AG08395 (cell line): ENCODE measurements at places on chromosomes 7 and 10.

DNA sequence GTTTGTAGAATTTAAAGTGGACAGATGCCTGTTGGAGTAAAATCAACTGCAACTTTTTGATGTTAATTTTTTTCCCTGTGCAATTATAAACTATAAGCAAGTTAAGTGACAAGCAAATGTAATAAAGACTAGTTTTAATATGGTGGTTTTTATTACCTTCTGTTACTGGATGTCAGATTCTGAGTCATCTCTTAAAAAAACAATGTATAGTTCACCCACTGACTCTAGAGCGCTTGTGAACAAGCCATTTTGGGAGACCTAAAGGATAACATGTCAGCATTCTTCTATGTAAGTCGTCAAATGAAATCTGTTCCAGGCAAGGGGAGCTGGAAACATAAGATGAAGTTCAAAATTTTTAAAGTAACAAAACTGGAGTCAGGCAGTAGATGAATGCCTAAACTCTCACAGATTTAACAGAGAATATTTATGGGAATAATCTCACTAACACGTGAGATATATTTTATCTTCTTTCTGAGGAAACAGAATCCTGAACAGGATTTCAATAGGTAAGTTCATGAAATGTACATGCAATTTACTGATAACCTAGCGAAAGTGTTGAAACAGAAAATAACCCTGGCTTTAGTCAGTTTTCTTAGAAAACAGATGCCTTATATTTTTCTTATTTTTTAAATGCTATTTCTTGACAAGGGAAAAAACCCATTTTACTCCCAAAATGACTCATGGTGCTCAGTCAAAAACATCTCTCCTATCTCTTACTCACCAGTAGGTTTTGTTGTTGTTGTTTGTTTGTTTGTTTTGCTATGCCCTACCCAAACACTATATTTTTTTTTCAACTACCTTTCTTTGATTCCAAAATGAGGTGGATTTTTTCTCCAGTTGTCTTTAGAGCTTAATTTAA, 91.7 kb downstream of the SLC39A12 start:
- no peak for DNase-seq

GRCh38 chr7:88951826-88952225, 156.3 kb upstream of the TEX47 start:
- no peak for DNase-seq

- no peak for DNase-seq
These were observed 216.9 kb downstream of the CCDC3 start for GRCh38 chr10:12784646-12785045.

DNA sequence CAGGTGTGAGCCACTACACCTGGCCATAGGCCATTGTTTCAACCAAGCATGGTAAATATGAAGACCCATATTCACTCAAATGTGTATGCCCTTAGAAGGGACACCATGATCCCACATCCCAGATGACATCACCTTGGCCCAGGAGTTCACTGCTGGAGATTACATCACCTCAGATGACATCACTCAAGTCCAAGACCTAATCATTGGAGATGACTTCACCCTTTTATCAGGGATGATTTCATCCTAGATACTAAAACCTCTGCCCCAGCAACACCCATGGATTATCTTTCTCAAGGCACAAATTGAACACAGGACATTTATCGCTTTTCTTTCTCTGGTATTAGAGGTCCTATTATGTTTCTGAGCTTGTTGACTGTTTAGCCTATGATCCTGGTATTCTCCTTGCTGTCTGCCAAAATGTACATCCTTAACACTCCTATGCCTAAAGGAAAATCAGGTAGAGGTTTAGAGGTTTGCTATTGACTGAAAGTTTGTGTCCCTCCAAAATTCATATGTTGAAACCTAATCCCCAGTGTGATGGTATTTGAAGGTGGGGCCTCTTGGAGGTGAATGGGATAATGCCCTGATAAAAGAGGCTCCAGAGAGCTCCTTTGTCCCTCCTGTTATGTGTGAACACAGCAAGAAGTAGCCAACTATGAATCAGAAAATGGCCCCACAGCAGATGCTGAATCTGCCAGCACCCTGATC, 9.8 kb upstream of the CYP2C18 start:
- no peak for DNase-seq

GRCh38 chr10:108544500-108545120, 1378.7 kb downstream of the XPNPEP1 start:
- peak; percentile 25 for DNase-seq

GRCh38 chr7:7536396-7537019, 835 bp upstream of the COL28A1 start:
- no peak for DNase-seq

- DNase-seq = no peak
These were observed 214.3 kb downstream of the ELMO1 start for GRCh38 chr7:37234334-37234733.

GRCh38 chr7:51126813-51127617, 189.6 kb downstream of the COBL start:
- DNase-seq = no peak

DNA sequence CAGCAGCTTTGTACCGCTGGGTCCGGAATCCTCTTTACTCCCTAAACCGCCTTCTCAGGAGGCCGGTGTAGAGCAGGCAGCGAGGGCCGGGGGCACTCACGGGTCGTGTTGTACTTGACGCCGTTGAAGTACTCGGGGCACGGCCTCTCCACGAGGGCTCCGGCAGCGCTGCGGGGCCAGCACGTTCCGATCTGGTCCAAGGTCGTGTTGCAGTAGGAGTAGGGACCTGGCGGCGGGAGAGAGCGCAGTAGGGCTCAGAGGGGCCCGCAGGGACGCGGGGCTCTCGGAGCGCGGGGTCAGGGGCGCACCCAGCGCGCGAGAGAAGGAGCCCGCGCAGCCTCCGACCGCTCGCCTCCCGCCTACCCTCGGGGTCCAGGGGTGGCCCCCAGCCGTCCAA, 443 bp downstream of the CRHR2 start:
- DNase-seq = no peak

GRCh38 chr10:70779088-70779487, 6.1 kb downstream of the TBATA start:
- no peak for DNase-seq

GRCh38 chr7:30596014-30596641, 1.4 kb downstream of the GARS1 start:
- DNase-seq = peak; percentile 41

DNA sequence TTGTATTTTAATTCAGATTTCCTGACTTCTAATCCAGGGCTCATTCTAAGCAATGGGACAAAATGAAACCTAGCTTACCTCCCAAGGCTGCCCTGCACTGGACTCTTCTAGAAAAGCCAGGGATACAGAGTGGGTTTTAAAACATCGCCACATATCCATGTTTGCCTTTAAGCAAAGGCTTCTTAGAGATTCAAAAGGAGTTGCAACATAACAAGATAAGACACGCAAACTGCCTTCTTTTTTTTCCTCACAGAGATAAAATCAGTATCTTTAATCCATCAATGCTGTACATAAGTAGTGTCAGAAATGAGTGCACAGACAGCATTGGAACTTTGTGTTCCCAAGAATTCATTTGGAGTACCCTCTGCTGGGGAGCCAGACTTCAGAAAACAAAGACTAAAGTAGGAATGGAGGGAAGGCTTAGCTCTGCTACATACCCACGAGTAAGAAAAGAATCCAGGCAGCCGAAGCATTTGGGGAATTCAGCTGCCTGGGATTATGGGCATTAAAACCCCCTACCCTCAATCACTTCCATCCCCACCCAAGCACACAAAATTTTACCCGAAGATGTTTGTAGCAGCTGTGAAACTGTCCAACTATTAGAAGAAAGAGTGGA, 427.8 kb downstream of the ARL4A start:
- DNase-seq = no peak

DNA sequence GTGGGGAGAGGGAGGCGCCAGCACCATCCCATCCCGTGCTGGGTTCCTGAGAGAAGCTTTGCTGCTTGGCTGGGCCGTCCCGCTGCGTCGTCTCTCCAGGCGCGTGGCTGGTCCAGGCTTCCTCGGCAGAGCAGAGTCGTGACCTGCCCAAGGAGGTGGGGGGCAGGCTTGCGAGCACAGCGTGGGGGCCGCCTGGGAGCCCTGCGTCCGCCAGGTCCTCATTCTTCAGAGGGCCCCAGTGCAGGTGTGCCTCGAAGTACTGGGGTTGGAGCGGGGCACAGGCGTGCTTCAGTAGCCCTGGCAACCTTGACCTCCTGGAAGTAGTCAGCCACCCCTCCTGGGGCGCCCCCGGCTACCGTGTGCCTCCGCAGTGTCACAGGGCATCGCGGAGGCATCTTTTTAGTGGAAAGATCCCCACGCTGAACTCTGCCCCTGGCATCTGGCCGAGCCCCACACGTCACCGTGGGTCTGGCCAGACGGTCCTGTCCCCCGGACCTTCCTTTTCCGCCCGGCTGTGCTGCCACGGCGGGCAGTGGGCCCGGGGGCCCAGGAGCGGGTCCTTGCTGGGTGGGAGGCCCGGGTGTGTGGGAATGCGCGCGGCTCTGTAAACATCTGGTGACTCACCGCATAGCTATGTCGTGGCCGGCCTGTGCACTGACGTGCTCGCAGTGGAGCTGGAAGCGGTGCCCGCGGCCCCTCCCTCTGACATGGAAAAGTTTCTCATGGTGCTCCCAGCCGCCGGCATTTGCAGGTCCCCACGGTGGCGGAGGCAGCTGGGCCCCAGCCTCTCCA, 6.4 kb downstream of the MAFK start:
- DNase-seq = peak; percentile 97

DNA sequence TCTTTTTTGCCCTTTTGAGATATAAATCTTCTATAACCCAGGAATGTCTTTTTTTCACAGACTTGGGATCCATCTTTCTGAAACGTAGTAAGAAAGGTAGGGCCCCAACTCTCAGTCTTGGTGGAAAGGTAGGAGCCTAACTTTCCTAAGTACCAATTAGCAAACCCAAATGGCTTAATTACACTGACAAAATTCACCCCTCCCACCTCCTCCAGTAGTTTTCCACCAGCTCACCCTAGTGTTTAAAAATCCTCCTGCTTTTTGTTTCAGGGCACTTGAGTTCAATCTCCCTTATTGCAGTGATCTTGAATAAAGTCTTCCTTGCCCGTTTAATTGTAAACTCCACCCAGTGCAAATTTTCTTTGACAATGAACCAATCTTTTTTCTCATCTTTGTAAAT, 600.0 kb downstream of the PHTF2 start:
- no peak for DNase-seq

DNA sequence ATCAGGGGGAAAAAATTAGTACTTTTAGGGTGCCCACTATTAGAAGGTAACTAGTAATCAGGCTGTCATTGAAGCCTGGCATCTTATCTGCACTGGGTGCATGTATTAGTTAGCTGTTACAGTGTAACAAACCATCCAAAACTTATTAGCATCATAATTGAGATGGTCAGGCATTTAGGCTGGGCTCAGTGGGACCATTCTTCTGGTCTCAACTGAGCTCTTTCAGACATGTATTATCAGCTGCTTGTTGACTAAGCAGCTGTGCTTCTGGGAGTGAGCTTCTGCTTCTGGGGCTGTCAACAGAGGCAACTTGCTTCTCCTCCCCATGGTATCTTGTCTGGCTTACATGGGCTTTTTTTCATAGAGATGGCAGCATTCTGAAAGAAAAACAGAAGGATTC, 154.0 kb upstream of the ZNF92 start:
- DNase-seq = no peak

DNA sequence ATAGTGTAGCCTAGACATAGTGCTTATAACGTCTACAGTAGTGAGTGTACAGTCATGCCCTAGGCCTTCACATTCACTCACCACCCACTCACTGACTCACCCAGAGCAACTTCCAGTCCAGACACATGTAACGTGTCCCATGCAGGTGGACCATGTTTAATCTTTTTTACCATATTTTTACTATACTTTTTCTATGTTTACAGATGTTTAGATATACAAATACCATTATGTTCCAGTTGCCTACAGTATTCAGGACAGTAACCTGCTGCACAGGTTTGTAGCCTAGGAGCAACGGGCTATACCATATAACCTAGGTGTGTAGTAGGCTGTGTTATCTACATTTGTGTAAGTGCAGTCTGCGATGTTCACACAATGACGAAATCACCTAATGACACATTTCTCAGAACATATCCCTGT, 11.0 kb downstream of the MPP7 start:
- DNase-seq = peak; percentile 67

DNA sequence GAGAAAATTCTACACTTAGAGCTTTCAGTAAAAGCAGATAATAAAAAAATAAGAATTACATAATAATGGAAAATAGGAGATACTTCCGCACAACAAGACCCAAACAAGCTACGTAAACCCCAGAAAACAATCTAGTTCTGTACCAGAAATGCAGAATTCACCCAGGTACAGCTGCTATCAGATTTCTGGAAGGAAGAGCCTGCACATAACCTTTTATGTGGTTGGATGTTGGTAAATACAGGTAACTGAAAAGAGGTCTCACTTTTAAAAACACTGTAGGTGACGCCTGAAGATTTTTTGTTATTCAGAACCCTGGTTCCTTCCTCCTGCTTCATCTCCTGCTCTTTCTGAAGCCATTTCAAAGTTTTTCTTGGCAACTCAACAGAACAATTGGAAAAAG, 29.9 kb downstream of the PANK1 start:
- no peak for DNase-seq

DNA sequence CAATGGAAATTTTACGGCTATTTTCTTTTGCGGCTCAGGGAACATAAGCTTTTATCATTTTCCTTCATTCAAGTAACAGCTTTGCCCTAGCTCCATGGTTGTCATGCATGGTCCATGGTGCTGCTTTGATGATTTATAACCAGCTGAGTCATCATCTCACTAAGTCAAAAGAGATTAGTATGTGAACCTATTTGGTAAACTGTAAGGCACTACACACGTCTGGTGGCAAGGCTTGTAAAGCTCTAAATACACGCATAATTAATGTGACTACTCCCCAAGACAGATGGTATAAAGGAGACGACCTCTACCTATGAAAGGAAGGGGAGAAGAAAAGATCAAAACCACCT, 340.2 kb downstream of the KCNMA1 start:
- peak; percentile 48 for DNase-seq

DNA sequence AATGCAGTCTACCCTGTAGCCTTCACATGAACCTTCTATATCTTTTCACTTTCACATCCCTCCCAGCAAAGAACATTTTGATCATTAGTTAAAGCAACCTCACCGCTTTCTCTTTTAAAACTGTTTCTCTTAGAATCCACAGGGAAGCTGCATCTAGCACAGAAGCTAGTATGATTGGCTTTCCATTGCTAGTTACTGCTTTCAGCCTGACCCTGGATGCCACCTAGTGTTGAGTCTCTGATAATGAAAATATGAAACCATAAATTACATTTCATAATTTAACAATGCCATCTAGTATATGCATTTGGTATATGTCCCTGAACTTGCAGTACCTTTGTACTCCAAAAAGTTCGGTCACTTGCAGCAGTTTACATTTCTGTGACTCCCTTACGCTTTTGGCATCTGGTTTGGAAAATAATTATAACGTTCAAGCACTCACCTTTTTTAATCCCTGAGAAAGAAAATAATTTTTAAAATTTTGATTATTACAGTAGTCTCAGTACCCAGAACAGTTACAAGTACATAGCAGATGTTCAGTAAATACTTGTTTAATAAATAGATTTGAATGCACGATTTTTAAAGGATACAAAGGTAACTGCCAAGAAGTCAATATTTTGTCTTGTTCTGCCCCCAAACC, 22.7 kb downstream of the CISD1 start:
- peak; percentile 64 for DNase-seq

GRCh38 chr7:55977831-55978230, 13.4 kb downstream of the NIPSNAP2 start:
- peak; percentile 50 for DNase-seq

GRCh38 chr10:128032466-128032865, 93.8 kb downstream of the MKI67 start:
- no peak for DNase-seq

- no peak for DNase-seq
These were observed 7.3 kb downstream of the SKIDA1 start for GRCh38 chr10:21518149-21518640.
